Activated CD8-positive, alpha-beta T cell treated with anti-CD3 and anti-CD28 coated beads, Interleukin-2, amount 10 ng/mL, durations not matched to agents 7 days and 5 days (primary cell): ENCODE measurements at places on chromosomes 6 and 20. TPM values are rescaled to one million over a fixed set of nuclear protein-coding genes. Genes with fewer than 3 reads are reported as not detected.

CDH26 gene
- total RNA-seq, result 0.34 TPM

- H3K36me3 ChIP-seq, result peaks cover 13% of the 10 kb centered on the region
- no peak overlapping the region for H3K4me3 ChIP-seq
- no peak overlapping the region for H3K27ac ChIP-seq
- H3K4me1 ChIP-seq, result peaks cover 4% of the 10 kb centered on the region
- no peaks in the 10 kb centered on the region for H3K27me3 ChIP-seq
Observed at GRCh38 chr20:39032997-39033396, 70.9 kb downstream of the DHX35 start.

GRCh38 chr20:43981540-43981939, 66.9 kb downstream of the TOX2 start:
- no peak for DNase-seq

GRCh38 chr6:47729457-47729856, 31.1 kb downstream of the ADGRF4 start:
- no peak overlapping the region for H3K4me3 ChIP-seq
- DNase-seq, result no peak
- H3K27ac ChIP-seq, result no peak overlapping the region
- H3K4me1 ChIP-seq, result peaks cover 5% of the 10 kb centered on the region
